ENCODE measurements at places on chromosomes 16 and 17.

GRCh38 chr17:32609085-32609484, 122.3 kb downstream of the CDK5R1 start:
- DNase-seq, result no peak

- no peak for DNase-seq
These were observed 137.4 kb downstream of the NPIPB5 start for GRCh38 chr16:22648141-22648540.

DNA sequence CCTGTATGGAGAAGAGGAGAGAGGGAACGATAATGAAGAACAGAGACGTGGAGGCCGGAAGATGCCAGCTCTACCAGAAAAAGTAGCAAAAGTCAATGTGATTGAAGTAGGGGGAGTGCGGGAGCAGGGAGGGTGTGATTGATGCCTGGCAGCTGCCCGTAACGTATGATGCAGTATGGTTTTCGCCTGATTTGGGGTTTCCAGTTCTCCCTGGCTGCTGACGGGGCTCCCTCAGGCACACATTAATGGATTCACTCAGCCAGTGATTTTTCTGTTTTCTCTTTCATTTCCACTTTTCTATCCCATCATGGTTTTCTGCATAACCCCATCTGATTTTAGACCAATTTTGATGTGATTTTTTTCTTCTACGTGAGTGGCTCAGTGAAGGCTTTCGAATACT, 62.1 kb downstream of the PRKCA start:
- DNase-seq, result no peak

DNA sequence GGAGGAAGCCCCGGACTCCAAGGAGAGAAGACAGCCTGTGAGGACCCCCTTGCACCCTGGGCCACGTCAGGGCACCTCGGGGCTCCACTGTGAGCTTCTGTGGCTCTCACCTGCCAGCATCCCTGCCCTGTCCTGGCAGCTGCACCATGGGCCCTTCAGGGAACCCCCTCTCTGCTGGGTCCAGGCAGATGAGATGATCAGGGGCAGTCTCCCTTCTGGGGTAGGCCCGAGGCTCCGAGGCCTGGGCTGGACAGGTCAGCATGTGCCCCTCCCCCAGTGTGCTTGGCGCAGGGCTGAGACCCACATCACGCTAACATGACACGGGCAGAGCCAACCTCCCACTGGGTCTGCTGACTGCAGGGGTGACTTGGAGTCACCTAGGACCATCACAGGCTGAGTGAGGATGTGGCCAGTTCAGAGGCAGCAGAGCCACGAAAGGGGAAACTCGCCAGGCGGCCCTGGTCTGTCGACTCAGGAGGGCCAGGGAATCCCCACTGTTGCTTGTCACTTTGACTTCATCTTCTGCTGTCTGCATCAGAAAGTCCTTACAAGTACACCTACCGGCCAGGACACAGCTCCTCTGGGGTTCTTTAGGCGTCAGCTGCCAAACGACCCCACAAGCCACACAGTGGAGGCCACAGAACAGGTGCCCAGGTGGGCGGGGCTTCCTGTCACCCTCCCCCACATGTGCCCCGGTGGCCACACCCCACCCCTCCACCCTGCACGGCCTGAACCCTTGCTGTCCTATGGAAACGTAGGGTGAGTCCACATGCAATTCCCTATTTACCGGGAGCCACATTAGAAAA, 2.2 kb downstream of the GALNS start:
- no peak for DNase-seq

DNA sequence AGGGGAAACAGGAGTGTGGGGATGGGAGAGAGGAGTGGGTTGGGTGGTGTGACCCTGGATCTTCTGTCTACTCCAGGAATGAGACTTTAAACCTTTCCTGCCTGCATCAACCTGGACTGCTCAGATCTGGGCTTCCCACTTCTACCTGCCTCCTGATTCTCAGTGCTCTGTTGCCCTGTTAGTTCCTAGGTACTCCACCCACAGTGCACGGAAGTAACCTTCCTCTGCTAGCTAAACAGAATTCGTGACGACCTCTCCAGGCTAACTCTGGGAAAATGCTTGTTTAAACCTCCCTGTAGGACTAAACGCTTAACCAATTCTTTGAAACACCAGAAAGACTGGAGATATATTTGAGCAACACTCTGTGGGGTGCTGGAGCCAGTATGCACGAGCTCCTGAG, 83.4 kb upstream of the CLEC3A start:
- no peak for DNase-seq

- no peak for DNase-seq
These were observed 18.8 kb upstream of the RBL2 start for GRCh38 chr16:53415504-53415903.

- no peak for DNase-seq
These were observed 225.0 kb downstream of the C16orf78 start for GRCh38 chr16:49598383-49599170.

DNA sequence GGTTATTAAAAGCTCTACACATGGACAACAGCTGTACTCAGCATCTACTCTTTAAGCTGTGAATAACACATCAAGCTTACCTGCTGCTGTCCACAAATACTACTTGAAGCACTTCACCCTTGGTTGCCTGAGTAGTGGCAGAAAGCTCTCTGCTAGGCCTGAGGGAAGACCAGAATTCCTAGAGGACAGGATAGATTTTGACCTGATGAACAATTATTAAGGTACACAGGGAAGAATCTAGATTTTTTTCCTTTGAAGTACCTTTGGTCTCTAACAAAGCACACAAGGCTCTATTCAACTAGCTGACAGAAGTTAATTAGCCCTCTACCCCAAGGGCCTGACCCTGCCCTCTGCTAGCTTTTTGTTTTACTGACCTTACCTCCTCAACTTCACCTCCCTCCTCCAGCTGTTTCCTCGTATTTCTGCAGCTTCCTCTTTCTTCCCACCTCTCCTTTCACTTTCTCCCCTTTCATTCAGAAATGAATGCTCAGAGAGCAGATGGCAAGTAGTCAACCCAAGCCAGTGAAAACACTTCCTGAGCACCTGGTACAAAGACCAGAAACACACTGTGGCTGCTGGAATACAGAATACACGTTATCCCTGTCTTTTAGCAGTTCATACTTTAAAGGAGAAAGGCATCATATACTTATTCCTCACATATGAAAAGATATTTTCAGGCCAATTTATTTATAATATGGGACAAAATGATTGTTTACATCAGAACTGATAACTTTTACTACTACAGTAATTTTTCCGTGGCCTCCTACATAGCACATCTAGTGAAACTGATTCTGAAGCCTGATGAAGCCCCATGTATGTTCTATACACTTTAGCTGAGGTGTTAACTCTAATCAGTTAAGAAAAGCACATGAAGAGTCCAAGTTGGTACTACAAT, 5.7 kb upstream of the VEZF1 start:
- DNase-seq, result no peak
